Stimulated activated CD8-positive, alpha-beta memory T cell treated with anti-CD3 and anti-CD28 coated beads, Interleukin-7, amount 100 ng/mL, for 4 hours (primary cell): ENCODE measurements at places on chromosomes 5 and 9.
A peak's percentile ranks its signal among the peaks of the same experiment; 100 is the strongest.

DNA sequence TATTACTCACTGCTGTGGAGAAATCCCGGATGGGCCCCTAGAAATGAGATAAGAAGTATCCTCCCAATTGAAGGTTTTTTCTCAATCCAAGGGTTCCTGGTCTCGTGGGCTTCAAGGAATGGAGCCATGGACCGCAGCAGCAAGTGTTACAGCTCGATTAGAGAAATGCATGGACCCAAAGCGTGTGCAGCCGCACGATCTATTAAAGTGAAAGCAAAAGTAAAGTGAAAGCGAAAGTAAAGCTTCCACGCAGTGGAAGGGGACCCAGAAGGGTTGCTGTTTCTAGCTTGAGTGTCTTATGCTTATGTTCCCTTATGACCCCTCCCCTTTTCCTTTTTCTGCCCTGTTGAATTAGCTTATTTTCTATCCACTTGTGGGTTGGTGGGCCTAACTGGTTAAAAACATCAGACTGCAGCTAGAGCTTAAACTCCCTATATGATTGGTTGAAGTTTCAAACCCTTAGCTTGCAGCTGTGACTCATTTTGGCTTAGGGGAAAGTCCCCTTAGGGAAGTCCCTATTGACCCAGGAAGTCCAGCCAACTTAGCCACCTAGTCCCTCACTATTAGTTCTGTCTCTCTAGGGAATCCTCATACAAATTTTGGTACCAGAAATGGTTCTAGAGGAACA lies 1111.8 kb downstream of the TAF11L14 start:
- peak; percentile 21 for DNase-seq

DNA sequence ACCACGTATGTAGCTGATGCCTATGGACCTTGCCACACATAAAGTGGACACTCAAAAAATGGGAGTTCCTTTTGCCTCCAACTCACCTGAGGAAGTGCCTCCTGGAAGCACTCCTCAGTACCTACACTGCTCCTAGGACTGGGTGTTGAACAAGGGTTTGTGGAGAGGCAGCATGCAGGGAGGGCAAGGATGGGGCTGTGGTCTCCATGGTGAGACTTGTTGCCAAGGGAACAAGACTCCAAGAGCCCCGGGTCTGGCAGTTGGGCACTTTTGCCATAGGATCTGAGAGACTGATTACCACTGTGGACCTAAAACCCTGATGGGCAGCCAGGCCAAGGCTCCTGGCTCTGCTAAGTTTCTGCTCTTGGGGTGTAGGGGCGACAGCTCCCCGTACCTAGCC lies 6.9 kb upstream of the NR5A1 start:
- DNase-seq, result no peak

- no peak for DNase-seq
Observed at GRCh38 chr5:148836272-148837250, 10.2 kb downstream of the ADRB2 start.

DNA sequence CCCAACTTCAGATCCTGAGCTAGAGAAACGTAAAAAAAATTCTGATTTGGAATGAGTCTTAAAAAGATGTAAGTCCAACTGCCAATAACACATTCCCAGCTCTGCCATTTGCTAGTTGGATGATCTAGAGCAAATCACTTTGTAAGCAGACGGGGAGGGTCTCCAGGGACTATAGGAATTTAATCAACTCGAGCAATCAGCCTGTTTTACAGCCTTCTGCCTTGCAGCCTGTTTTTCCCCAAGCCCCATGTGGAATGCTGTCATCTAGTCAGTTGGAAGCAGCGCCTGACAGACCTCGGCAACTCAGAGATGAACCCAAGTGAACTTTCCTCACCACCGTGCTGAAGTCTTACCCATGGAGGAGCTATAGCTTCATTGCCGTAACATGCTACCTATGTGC lies 34.8 kb upstream of the HRH2 start:
- no peak for DNase-seq

DNA sequence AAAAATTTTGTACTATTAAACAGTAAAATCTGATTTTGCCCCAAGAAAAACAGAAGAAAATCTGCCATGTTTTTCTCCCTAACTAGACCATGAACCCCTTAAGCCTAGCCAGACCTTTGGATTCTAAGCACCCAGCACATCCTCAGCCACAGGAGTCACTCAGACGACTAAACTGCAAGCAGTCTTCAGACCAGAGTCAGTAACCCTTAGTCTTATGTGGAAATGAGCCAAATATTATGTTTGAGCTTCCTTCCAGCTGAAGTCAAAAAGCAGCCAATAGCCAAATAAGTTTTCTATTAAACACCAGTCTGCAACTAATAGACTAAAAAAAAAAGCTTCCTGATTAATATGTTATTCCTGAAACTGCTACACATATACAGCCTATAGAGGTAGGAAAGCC lies 47.4 kb downstream of the GOLPH3 start:
- no peak for DNase-seq

GRCh38 chr9:99822806-99823591 lies 1.3 kb downstream of the NR4A3 start:
- no peak for DNase-seq

DNA sequence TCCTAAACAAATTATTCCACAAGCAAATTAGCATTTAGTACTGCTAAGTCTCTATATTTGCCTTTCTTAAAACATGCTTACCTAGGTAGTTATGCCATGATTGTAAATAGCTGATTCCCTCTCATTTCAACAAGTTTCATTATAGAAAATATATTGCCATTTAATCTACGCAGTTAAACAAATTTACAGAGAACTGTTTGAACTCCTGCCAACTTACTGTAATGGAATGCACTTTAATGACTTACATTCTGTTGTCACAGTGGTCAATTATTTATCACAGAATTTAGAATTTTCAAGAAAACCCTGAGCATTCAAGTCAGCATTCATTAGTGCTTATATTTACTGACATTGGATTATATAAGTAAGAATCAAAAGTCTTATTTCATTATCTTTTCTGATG lies 19.6 kb downstream of the SLC38A9 start:
- no peak for DNase-seq

- DNase-seq, result no peak
Observed at GRCh38 chr9:121559183-121559582, 59.5 kb upstream of the GGTA1 start.

DNA sequence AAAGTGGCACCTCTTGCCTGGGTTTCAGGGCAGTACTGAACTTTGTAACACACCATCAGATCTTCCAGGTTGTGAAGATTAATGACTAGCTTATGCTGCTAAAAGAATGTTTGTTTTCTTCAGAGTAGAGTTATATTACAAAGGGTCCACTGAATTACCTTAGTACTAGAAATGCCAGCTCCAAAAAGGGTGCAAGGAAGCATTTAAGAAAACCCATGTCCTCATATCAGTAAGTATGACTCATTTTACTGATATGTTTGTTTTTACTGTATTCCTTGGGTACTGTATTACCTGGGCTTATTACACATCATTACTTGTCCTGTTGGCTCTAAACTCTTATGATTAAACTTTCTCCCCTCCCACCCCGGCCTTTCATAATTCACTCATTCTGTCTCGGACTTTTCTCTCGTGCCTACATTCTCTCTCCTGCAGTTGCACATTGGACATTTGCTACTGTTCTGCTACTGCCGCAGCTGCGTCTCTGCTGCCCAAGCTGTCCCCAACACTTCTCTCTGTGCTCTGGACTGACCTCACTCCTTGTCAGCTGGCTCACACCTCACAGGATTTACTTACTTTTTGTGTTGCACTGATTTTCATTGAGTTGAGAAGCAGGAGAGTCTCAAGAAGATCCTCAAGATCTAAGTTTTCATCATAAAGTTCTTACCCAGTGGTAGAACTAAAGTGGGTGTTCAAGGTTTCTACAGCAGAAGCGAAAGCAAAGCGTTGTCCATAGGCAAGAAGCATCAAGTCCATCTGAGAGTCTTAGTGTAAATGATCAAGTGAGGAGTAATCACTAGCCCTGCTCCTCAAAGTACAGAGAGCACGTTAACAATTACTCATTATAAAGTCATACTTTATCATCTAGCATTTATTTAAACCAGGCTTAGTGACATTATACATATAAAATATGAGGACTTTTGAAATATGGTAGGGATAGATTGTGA lies 53.2 kb upstream of the C9orf72 start:
- DNase-seq, result no peak

DNA sequence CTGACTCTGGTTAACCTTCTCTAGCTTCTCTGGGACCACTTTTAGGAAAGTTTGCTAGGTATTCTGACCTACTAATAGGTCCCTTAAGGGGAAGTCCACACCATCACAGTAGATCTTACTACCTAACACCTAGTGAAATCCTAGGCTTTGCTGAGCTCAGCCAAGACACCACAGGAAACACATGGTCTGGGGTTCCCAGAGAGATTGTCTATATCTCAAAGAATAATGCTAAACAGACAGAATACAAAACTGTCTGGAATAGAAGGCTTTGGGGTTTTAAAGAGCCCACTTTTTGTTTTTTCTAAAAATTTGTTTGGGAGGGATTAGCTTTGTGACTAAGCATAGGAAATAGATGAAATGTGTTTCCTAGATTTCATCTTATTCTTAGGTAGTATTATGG lies 395.1 kb downstream of the ARHGEF28 start:
- DNase-seq, result no peak

- DNase-seq, result no peak
Observed at GRCh38 chr9:36193023-36193422, 2.3 kb downstream of the CLTA start.

GRCh38 chr9:96509848-96510247 lies 59.9 kb downstream of the HABP4 start:
- DNase-seq, result no peak
